ENCODE measurements at places on chromosomes 12 and 14.

DNA sequence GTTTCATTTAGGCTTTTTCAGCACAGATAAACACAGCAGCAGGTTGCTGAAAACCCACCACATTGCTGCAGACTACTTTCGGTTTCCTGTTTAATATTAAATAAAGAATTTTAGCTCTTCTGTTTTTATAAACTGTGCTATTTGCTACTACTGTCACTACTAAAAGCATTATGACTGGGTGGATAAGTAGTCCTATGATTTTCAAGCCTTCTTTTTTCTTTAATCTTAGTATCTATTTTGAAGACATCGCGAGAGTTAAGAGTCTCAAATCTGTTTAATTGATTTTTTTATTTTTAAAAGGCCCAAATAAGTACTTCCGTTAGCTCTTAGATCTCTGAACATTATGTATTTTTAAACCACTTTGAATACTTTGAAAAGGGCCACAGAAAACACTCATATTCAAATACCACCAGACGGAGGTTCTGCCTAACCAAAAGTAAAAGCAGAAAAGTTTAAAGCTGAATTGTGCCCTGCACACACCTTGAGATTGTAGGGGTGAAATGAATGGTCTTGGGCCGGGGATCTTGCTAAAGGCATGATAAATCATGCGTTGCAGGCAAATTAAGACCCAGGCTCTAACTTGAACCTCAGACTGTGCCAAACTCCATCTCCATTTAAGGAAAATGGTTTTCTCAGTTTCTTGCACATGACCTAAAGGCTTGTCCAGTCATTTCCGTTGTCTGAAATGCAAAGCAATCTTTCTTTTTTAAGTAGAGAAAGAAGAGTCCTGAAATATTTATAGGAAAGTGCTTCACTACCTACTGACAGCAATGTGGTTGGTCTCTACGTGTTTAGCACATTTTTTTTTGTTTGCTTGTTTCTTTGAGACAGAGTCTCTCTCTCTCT lies 13.6 kb upstream of the FOXN3 start:
- DNase-seq: no peak

- DNase-seq: no peak
These were observed 29.5 kb downstream of the SPPL3 start for GRCh38 chr12:120874547-120875245.

DNA sequence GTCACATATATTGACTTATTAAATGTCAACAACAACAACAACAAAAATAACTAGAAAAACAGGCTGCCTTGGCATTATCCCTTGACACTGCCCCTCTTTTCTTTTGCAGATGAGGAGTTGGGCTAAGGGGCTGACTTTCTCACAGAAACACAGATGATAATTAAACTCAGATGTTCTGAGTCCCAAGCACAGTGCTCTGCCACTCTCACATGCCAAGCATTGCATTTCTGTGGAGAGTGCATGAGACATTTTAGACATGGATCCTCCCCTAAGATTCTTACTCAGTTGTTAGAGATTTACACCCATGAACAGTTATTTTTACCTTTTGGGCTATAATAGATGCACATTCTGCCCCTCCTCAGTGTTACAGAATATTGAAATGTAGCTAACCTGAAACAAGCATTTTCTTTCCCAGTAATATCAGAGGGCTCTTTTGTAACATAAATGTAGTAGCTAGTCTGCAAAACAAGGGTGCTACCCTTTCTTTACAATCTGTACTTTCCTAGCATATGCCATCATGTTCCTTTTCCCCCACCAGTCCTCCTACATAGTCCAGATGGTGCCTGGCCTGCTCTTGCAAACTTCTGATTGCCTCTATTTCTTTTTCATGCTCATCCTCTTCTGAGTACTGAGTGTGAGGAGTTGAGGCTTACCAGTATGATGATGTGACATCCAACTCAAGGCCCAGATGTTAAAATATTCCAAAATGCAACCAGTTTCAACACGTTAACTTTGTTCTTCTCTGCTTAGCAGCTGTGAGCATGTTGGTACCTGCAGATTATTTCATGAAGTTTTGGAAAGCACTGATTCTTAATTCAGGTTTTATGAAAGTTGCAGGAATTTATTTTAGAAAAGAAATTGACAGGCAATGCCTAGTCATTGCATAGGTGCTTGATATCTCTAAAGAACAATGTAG lies 125.0 kb upstream of the ATP2B1 start:
- no peak for DNase-seq

GRCh38 chr14:79293482-79294177 lies 917.7 kb downstream of the DIO2 start:
- no peak for DNase-seq

DNA sequence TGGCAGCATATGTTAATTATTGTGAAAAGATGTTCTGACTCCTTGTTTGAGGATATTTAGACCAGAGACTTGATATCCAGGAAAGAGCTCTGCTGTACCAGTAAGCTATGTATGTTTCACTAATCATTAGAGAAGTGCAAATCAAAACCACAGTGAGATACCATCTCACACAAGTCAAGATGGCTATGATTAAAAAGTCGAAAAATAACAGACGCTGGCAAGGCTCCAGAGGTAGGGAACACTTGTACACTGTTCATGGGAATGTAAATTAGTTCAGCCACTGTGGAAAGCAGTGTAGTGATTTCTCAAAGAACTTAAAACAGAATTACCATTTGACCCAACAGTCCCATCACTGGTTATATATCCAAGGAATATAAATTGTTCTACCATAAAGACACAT lies 171.6 kb downstream of the DPY19L2 start:
- DNase-seq: no peak

DNA sequence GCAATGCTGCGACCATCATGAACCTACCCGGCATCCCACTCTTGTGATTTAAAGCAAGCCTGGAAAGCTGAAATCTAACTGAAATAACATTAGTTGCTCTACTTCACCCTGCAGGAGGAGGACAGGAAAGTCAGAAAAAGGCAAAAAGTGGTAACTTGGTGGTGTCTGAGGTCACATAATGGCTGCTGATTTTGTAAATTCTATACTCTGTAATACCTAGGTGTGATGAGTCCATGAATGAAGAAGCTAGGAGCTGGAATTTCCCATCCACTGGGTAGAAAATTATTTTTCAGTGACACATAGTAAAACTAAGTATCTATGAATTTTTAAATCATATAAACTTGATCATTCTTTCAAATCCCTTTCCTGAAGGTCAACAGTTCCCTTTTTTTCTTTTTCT lies 183.8 kb downstream of the FOXN3 start:
- DNase-seq: no peak

GRCh38 chr12:62232143-62232729 lies 28.0 kb upstream of the USP15 start:
- no peak for DNase-seq

GRCh38 chr14:54579621-54580020 lies 12.7 kb downstream of the SAMD4A start:
- no peak for DNase-seq

DNA sequence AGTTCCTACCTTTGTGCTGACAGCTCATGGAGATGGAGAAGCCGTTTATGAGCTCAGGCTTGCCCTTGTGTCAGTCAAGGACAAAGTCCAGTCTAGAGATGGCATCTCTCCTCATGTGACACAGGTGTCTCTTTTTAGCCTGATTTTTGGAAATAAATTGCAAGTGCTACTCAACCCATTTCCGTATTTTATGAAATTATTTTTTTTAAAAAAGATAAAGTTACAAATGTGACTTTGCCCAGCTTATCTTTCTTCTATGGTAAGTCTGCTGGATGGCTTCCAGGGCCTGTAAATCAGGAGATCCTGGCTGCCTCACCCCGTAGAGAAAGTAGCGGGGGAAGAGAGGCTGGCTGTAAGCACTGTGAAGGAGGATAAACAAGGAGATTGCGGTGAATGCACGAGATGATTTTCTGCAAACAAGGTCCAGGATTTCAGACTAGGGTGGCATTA lies 169.7 kb downstream of the MYRFL start:
- DNase-seq: no peak

- no peak for DNase-seq
These were observed 1105.5 kb upstream of the TMEM132C start for GRCh38 chr12:127161466-127161865.

DNA sequence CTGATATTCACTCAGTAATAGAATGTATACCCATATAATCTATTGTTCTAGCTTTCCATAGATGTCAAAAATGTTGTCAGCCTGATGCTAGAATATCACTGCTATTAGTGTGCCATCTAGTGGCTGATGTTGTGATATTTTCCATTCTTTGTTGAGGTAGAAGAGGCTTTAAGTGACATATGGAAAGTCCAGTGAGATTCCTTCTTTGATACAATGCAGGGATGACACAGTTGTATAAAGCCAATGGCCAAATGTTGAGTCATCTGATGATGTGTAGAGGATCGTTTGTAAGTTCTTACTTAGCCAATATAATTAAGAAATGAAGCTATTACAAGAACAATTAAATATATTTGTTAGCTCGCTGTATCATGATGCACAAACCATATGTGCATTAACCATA lies 58.1 kb upstream of the PCED1B start:
- no peak for DNase-seq

DNA sequence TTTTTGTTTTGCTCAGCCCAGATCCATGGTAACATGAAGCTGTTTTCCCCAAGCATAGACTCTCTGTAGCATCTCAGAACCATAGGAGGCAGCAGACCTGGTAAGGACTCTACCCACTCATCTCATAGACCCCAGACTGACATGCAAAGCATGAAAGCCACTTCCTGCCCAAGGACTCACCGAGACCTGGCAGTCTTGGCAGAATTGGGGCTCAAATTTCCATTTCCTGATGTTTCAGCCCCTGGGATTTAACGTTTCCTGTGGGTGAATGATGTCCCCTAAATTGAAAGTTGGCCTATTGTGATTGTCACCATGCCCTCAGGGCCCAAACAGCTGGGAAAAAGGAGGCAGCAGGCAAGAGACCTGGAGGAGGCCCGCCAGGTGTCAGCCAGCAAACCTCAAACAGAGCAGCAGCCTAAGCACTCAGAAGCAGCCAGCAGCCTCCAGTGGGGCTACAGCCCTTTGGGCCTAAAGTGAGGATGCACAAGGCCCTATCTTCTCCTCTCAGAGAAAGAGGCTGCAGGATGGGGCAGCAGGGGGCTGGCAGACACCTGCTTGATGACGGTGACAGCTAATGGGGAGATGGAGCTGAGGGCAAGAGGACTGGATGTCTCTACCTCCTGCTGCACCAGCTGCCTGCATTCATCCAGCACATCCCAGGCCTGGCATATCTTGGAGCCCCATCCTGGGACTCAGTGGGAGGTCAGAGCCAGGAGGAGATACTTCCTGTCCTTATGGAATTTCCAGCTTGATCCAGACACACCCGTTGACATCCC lies 8.5 kb downstream of the KRT85 start:
- DNase-seq: no peak

GRCh38 chr12:16303939-16304338 lies 26.5 kb upstream of the SLC15A5 start:
- no peak for DNase-seq

GRCh38 chr14:38202444-38203191 lies 5.1 kb upstream of the SSTR1 start:
- no peak for DNase-seq

GRCh38 chr12:31322801-31323207 lies 3.1 kb downstream of the SINHCAF start:
- no peak for DNase-seq

GRCh38 chr14:45633220-45633984 lies 380.4 kb upstream of the MIS18BP1 start:
- no peak for DNase-seq

DNA sequence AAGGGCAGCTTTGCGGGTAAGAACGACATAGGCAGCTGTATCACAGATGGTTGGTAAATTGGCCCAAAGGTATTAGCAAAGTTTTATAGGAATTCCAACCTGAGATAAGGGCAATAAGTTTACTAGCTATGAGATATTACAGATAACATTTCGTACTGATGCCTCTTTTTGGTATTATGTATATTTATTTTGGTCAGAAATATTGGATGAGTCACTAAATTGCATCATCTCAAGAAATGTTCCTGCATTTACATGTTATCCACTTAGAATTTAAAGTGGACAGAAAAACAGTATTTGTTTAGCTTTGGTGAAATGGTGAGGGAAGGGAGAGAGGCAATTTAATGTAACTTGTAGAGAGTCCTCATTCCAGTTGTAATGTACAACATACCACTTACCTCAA lies 65.1 kb upstream of the PZP start:
- DNase-seq: no peak

GRCh38 chr14:77238356-77238755 lies 32.6 kb downstream of the NGB start:
- DNase-seq: no peak

- DNase-seq: no peak
These were observed 12.4 kb downstream of the MTERF2 start for GRCh38 chr12:106974511-106974910.

DNA sequence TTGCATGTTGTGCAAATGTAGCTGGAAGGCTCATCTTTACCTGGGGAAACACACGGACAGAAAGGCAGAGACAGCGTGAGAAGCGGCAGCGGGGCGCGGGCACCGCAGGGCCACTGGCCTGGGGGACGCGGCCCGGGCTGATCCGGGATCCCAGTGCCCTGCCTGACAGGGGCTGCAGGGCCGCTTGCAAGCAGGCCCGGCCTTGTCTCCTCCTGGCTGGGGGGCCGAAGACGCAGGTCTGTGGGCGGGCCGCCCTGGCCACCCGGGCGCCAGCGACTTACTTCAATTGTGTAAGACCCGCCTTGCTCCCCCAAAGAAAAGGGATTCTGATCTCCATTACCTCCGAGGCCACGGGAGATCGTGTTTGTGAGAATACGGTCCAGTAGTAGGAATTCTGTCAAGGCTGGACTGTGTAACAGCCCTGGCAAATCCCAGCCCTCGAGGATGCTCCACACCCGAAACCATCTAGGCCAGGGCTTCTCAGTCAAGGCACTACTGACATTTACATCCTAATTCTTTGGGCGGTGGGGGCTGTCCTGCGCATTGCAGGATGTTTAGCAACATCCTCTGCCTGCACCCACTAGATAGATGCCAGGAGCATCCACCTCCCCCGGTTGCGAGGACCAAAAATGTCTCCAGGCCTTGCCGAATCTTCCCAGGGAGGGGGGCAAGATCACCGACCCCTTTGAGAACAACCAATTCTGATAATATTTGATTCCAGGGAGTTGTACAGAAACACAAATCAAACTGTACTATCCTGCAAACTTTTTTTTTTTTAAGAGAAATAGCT lies 95.6 kb downstream of the BCL11B start:
- no peak for DNase-seq

GRCh38 chr14:31590206-31590605 lies 29.0 kb downstream of the NUBPL start:
- no peak for DNase-seq

Data from stimulated activated CD4-positive, alpha-beta T cell treated with anti-CD3 and anti-CD28 coated beads, Interleukin-15, amount 100 ng/mL, for 48 hours (primary cell).